ENCODE measurements at places on chromosomes 13 and 19.

- no peak for DNase-seq
Measured at GRCh38 chr19:35545855-35546381, 492 bp downstream of the TMEM147 start.

GRCh38 chr19:50479761-50480251, 3.2 kb upstream of the GARIN5A start:
- no peak for DNase-seq

DNA sequence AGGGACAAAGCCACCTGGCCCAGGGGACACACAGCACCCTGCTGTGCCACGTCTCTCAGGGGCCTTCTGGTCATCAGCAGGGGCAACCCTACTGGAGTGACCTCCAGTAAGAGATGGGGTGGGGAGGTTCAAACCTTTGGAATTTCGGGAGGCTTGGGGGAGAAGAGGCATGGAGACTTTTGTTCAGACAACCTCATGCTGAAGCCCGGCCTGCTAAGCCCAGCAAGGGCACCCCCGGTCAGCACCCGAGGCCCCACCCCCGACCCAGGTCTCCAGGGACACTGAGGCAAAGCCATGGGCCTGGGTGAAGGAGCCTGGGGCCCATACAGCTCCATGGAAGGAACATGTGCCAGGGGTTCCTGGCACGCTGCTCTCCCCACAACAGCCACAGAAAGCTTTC, 23.3 kb downstream of the ZNF787 start:
- DNase-seq = no peak

- no peak for DNase-seq
Measured at GRCh38 chr19:9819596-9819909, 674 bp upstream of the FBXL12 start.

DNA sequence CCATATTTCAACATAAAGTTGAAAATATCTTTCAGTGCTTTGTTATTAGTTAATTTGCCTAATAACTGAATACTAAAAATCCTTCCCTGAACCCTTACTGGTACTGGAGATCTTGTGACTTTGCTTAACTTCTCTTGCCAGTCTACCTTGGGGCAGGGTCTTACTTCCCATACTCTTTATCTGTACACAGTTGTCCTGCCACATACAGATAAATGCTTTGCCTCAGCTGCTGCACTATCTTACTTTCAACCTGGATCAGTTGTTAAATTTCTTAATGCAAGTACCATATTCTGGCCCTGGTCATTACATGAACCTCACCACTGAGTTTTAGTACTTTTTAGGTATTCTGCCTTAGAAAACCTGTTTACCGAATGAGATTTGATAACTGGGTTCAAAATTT, 107.6 kb downstream of the PIBF1 start:
- no peak for DNase-seq

DNA sequence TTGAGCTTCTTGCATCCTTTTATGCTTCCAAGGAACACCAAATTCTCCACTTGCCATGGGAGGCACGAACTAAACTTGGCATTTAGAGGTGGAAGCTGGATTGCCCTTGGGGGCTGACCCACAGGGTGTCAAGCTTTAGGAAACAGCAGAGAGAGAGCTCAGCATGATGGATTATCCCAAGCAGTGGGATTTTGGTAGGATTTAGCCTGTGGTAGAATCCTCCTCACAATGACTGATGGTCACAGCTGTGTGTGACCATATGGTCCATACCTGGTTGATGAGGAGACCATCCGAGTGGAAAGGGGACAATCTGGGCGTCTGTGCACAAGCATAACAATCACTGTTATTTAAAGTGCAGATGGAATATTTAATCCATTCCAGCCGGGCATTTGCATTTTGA, 40.1 kb upstream of the PSG9 start:
- no peak for DNase-seq

DNA sequence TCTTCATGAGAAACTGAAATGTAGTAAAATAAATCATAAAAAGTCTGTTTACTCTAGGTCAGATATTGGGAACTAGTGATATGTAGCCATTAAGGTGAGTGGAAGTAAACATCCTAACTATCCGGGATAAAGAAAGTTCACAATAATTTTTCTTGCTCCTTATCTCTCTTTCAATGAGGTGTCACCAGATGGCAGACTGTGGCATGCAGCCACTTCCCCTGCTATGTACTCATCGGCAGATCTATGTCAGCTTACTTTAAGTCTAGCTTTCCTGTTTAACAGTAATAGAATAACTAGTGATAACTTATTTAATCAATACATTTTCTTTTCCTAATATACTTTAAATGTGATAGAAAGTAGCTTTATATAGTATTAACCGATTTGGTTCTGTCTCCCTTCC, 181.9 kb downstream of the NDFIP2 start:
- no peak for DNase-seq

GRCh38 chr13:99004978-99005377, 27.1 kb upstream of the DOCK9 start:
- DNase-seq = no peak

- DNase-seq = no peak
Measured at GRCh38 chr19:12987190-12987589, 8.1 kb upstream of the NFIX start.

- DNase-seq = no peak
Measured at GRCh38 chr13:103952183-103952582, 886.0 kb upstream of the SLC10A2 start.

GRCh38 chr13:44815623-44816022, 173.6 kb downstream of the NUFIP1 start:
- DNase-seq = no peak

DNA sequence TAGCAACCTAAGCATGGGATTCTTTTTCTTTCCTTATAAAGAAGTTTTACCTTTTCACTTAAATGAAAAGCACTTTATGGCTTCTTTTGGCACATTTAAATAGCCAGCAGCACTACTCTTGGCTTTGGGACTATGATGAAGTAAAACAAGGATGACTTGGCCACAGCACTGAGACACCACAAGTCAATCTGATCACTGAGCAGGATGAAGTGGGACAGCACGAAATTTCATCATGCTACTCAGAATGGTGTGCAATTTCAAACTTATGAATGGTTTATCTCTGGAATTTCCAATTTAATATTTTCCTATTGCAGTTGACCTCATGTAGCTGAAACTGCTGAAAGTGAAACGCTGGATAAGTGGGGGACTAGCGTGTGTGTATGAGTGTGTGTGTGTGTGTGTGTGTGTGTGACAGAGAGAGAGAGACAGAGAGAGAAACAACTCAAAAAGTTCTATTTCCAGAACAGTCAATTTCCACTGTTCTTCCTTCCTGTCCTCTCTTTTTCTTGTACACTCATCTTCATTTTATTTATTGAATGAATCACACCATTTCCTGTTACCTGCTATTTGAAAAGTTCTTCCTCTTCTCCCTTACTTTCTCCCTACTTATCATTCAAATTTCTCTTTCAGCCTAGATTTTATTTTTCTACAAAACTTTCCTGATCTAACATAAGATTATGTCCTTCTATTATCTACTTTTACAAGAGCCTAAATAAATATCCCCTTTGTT, 414.2 kb upstream of the MIR17HG start:
- DNase-seq = no peak

DNA sequence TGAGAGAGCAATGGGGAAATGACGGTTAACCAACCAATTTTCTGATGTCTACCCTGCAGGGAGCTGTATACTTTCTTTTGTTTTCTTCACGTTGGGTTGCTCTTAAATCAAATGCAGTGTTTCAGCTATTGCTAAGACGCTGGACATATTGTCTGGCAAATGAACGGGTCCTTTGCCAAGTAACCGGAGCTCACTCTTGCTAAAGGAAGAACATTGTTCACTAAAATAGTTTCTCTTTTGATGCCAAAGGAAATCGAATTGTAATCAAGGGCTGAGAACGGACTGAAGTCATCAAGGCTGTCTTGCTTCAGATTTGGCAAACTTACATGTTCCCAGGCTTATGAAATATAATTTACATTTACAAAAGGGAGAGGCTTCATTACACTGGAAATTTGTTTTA, 142.3 kb upstream of the ARGLU1 start:
- DNase-seq = no peak

DNA sequence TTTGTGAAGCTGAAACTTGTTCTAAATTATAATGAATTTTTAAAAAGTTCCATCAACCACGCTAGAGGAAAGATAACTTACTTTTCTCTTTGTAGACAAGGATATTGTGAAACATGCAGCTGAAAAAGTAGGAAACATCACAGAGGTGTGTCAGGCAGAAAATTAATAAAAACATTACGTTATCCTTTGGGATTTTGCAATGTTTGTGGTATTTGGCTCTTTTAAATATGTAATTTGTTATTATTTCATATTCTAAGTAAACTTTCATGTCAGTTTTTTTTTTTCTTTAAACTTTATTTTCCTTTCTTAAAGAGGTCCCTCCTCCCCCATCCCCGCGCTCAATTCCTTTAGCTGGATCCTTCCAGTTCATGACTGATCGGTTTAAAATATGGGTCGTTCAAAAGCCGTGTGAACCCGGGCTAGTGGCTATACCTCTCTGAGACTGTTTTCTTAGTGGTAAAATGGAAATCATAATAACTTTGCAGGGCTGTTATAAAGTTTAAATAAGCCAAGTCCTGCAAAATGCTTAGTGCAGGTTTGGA, 740 bp upstream of the CCDC61 start:
- no peak for DNase-seq

DNA sequence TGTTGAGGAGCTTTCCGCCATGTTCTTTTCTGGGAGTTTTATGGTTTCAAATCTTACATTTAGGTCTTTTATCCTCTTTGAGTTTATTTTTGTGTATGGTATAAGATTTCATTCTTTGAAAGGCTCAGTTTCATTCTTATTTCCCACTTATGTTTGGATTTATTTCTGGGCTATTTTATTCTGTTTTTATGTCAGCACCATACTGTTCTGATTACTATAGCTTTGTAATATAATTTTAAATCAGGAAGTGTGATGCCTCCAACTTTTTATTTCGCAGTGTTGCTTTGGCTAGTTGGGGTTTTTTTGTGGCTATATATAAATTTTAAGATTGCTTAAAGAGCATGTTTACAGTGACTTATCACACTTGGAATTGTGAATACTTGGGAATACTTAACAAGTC, 135.1 kb downstream of the SIPA1L3 start:
- DNase-seq = no peak

GRCh38 chr13:49539746-49540145, 44.0 kb downstream of the PHF11 start:
- DNase-seq = no peak

GRCh38 chr13:31043957-31044356, 111.5 kb downstream of the TEX26 start:
- no peak for DNase-seq

DNA sequence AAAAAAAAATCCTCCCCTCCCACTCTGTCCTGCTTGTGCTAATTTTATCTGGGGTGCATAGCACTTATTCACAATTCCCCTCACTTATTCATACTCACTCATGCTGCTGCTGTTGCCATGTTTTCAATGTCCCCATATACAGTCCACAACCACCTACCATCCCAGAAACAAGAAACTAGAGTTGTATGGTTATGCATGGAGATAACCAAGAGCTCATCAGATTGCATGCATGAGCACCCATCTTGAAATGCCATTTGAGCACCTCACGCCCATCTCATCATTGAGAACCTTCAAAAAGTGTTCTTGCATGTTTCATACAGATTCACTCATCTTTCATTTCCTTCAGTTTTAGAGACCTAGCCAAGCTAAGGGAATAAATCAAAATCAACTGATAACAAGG, 15.1 kb upstream of the N4BP2L2 start:
- DNase-seq = no peak

GRCh38 chr13:43274881-43275280, 251.5 kb downstream of the DNAJC15 start:
- DNase-seq = no peak

DNA sequence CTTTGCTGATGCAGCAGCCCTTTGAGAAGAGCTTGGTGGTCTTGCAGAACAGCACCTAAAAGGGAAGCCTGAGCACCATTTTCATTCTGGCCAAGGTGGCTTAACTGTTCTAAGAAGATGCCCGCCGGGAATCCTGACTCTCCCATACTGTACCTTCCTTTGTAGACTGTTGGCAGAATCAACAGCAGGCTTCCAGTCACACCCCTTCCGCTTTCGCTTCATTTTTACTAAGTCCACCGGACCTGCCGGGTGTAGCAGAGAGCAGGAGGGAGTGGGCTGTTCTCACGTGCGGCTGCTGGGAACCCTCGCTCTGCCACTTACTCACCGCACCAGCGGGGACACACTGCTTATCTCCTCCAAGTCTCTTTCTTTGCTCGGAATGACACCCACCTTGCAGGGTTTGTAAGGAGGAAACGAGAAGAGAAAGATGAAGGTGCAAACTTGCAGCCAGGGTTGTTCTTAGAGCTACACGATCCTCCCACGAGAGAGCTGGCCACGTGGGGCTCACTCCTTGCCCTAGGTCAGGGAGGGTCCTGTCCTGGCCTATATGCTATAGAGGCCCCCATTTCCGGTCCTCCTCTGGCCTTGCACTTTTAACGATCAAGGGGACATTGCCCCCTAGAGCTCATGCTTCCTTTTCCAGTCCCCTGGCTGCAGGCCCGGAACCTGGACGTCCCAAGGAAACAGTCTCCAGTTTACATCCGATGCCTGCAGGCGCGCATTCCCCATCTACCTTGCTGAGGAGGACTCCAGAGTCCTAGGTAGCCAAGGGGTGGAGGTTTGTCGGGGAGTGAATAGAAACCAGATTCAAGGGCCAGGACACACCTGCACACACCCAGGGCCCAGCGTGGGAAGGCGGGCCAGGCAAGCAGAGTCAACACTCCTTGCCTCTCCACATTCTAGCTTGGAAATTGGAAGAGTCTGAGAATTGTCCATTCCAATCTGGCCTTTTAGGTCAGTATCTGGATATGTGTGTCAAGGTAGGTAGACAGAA, 453.6 kb downstream of the IRS2 start:
- DNase-seq = no peak

GRCh38 chr13:32988608-32989289, 27.5 kb upstream of the KL start:
- no peak for DNase-seq

GRCh38 chr19:1698636-1699035, 46.2 kb upstream of the TCF3 start:
- no peak for DNase-seq

GRCh38 chr13:41117869-41118268, 14.7 kb downstream of the KBTBD6 start:
- no peak for DNase-seq

- DNase-seq = no peak
Measured at GRCh38 chr13:49587311-49587847, 2.0 kb upstream of the RCBTB1 start.

DNA sequence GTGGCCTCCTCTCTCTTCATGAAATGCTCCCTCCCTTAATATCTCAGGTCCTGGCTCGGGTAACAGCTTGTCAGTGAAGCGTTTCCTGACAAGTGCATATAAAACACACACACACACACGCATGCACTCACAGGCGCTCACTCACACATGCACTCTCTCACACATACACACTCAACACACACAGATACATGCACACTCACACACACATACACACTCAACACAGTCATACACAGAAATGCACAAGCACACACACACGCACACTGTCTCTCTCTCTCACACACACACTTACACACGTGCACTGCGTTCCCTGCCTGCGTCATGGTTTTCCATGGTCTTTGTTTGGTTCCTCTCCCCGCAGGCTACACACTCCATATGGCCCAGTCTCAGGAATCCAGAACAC, 344.1 kb downstream of the UQCRFS1 start:
- DNase-seq = no peak

Measured in NCI-H2107 (cell line).